ENCODE measurements at places on chromosomes 13 and 19.

DNA sequence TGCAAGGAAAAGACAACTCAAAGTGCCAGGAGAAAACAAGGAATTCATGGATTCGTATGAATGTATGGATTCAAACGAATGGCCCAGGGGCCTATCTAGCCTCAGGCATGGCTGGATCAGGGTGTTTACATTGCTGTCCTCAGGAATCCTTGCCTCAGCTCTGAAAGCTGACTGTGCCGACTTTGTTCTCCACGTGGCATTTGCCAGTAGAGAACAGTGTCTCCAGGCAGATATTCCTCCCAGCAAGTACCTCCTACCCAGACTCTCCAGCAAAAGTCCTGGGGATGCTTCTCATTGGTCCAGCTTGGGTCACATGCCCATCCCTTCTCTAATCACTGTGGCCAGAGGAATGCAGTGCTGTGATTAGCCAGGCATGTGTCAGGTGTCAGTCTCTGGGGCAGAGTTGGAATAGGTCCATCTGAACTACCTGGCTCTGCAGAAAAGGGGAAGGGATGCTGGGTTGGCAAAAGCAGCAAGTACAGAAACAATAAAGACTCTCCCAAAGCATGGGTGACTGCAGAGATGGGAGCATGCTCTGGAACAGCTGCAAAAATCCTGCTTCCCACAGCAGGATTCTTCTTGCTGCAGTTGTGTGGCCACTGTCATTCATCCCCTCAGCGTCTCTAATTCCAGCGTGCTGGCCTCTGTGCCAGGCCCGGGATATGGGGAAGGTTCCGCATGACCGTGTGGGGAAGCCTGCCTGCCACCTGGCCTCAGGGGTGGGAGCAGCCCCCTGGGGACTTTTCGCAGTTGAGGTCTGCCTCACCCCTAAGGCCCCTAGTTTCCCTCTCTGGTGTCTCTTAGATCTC is 30.0 kb downstream of the CCNE1 start:
- no peak for DNase-seq

DNA sequence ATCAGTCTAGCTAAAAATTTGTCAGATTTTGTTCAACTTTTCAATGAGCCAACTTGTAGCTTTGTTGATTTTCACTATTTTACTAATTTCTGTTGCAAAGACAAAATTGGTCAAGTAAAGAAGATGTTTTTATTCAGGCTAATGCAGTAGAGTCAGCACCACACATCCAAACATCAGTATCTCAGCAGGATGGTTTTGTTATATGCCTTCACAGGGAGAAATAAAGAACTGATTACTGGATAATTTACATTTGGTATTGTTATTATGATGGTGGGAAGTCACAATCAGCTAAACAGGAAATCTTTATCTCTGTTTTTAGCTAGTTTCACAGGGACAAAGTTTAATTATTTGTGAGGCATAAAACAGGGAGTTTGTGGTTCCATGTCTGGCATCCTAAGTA is 713.4 kb downstream of the SLITRK5 start:
- DNase-seq, result no peak

DNA sequence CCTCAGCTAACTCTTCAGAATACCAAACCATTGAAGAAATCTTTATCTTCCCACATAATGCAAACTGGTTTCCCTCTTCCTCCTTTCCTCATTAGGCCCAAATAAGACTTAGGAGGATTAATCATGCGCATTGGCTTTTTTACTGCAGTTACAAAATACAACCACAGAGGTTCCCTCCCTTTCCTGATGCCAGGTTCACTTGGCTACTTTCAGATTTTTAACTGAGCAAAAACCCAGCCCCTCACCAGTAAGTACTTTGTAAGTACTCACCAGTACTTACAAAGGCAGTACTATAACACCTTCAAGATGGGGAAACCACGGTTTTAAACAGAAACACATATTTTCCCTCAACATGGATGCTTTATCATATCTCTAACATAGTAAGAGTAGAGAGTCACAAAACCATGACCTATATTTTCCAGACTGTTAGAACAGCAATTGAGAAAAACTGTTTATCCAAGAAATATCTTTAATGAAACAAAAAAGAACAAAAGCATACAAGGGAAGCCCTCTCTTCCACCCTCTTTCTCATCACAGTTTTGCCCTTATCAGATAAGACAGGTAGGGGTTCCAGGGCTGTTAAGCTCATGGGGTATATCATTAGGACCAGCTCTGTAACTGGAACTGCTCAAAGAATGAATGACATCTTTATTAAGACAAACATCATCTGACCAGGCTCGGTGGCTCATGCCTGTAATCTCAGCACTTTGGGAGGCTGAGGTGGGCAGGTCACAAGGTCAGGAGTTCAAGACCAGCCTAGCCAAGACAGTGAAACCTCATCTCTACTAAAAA is 12.7 kb downstream of the FOXO1 start:
- DNase-seq, result no peak

- no peak for DNase-seq
These were observed 137.5 kb downstream of the TNFRSF19 start for GRCh38 chr13:23707674-23708073.

DNA sequence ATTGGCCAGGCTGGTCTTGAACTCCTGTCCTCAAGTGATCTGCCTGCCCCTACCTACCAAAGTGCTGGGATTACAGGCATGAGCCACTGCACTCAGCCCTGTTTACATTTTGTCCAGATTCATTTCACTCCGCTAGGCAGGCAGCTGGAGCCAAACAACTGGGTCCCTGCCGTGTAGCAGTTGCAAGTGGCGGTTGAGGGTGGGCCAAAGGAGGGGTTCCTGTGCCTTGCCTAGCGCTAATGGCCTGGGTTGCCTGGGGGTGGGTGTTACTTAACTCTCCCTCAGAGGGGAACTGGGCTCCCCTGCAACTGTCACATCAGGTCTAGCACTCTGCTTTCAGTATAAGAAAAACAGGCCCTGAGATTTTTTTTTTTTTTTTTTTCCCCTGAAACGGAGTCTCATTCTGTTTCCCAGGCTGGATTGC is 7.4 kb downstream of the ACP5 start:
- no peak for DNase-seq

DNA sequence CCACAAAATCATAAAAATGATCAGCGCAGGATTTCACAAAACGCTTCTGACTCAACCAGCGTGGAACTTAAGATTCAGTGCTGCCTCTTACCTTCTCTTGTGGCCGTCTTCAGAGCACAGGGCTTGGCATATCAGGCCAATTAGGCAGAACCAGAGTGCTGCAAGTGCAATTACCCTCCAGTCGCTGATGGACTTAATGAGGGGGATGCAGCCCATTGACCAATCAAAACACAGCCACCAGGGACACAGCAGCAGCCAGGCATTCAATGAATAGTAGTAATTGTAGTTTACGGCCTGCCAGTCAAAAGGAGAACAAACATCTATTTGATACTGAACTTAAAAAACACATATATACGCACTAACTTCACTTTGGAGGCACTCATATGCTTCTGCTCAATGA is 38.2 kb downstream of the TMTC4 start:
- no peak for DNase-seq

GRCh38 chr13:111858571-111858970 is 208.4 kb upstream of the SOX1 start:
- no peak for DNase-seq

DNA sequence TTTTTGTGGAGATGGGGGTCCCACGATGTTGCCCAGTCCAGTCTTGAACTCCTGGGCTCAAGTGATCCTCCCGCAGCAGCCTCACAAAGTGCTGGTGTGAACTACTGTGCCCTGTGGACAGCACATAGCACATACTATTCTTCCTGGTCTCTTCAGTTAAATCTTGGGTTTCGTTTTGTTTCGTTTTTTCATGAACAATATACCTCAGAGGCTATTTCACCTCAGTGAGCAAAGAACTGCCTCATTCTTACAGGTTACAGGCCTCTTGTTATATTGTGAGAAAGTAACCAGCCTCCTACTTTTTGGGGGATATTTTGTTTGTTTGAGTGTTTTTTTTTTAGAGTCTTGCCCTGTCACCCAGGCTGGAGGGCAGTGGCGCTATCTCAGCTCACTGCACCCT is 1.3 kb upstream of the C3 start:
- no peak for DNase-seq

DNA sequence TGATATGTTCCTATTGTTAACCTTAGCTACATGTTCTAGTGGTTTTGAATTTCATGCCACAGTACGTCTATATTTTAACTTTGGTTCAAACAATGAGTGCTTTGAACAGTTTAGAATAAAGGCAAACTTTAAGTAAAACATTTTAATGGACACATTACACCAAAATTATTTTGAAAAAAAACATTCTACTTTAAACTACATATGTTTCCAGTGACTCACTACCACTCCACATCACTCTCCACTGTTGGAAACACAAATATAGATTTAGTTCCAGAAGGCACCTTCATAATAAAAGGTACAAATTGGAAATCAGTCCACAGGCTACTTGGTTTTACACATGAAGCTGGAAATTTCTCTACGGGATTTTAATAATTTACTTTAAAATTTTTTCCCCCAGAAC is 373.5 kb downstream of the MYO16 start:
- DNase-seq, result no peak

DNA sequence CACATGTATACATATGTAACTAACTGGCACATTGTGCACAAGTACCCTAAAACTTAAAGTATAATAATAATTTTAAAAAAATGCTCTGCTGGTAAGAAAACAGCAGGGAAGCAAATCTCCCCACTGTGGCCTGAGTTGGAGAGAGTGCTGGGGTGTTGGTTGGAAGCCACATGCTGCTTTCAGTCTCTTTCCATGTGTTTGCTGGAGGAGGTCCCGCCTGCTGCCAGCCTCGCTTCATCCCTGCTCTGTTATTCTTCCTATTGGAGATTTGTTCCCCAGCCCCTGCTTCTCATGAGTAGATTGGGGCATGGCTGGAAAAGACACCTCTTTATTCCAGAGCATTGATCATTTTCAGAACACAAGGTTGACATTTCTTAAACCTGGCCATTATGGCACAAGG is 230.5 kb downstream of the FGF9 start:
- DNase-seq, result no peak

- DNase-seq, result no peak
These were observed 111.5 kb upstream of the HTR2A start for GRCh38 chr13:47008318-47008717.

DNA sequence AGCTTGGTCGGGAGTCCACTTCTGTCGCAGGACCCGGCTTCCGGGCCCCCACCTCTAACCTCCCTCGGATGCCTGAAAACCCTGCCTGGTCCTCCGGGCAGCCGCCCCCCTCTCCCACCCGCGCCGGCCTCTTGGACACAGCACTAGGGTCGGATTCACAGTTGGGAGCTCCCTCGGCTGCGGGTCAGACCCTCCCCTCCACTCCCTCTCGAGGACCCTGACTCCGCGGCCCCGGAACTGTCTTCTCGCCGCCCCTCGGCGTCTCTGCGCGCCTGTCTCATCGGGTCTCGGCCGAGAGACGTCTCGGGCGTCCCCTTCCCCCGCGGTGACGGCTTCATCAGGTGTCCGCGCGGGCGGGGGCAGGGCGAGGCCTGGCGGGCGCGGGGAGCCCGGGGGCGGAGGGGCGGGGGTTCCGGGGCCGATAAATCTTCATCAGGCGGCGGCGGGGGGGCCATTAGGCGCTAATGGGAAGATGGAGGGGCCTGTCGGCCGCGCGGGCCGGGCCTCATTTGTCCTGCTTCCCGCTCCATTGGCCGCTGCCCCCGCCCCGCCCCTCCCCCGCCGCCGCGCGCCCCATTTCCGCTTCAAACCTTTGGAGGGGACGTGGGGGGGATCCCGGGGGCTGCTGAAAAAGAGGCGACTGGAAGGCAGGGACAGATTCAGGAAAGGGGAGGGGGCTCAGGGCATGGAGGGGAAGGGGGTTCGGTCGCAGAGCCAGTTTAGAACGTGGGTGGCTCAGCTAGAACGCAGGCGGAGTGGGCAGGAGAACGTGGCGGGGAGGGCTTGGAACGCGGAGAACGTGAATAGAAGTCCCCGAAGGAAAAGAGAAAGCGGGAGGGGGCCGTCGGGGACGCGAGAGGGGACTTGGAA is 11.8 kb upstream of the ERFL start:
- no peak for DNase-seq

GRCh38 chr19:34232566-34233481 is 21.5 kb upstream of the GARRE1 start:
- no peak for DNase-seq

- DNase-seq, result no peak
These were observed 36.0 kb downstream of the GNG7 start for GRCh38 chr19:2666344-2666994.

GRCh38 chr13:71274923-71275608 is 591.9 kb downstream of the DACH1 start:
- DNase-seq, result no peak

DNA sequence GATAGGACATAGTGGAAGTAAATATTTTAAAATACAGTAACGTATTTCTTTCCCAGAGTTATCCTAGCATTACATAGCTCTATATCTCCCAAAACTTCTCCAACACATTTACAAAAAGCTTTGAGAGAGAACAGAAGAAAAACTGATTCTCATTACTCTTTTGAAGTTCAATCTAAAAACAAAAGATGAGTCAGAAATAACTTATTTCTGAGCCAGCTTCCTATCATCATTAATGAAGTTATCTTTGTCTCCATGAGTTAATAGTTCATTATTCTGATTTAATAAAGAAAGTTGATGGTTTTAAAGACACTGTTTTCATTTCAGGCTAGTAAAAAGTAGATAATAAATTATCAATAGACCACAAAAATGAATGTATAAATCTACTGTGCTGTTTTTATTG is 446.7 kb upstream of the SPRY2 start:
- DNase-seq, result no peak

DNA sequence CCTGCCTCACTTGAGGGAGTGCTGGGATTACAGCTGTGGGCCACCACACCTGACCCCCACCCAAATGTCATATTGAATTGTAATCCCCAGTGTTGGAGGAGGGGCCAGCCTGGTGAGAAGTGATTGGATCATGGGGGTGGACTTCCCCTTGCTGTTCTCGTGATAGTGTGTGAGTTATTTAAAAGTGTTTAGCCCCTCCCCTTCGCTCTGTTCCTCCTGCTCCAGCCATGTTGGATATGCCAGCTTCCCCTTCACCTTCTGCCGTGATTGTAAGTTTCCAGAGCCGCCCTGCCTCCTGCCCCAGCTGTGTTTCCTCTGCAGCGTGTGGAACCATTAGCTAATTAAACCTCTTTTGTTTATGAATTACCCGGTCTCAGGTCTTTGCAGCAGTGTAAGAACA is 13.7 kb downstream of the CHAMP1 start:
- DNase-seq, result no peak

GRCh38 chr13:51019026-51019425 is 92.0 kb downstream of the C13orf42 start:
- DNase-seq, result no peak

DNA sequence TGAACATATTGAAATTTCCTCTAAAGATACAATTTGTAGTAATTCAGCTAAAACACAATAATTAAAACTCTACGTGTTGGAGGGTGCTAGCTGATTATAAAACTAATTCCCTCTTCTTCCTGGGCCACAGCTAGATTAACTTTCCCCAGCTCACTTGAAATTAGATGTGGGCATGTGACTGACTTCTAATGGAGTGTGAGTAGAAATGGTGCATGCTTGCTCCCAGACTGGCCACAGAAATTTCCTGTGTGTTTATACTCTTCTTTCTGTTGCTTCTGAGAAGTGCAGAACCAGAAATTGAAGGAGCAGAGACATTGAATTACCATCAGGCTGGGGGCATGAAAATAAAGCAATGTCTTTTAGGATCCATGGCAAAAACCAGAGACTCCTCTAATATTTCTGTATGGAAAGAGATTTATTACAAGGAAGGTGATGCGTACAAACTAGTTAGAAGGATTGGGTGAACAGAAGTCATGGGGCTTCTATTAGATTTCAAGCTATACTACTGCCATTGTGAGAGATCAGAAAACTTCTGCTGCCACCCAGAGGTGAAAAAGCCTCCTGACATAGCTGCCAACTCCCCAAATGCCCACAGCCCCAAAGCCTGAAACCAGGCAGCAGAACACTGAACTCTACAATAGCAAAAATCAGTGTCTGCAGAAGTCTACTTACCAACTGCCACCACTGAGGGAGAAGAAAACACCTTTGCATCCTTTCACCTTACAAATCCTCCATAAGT is 379.2 kb upstream of the MIR17HG start:
- no peak for DNase-seq
